ENCODE measurements at places on chromosomes 5 and 9.

DNA sequence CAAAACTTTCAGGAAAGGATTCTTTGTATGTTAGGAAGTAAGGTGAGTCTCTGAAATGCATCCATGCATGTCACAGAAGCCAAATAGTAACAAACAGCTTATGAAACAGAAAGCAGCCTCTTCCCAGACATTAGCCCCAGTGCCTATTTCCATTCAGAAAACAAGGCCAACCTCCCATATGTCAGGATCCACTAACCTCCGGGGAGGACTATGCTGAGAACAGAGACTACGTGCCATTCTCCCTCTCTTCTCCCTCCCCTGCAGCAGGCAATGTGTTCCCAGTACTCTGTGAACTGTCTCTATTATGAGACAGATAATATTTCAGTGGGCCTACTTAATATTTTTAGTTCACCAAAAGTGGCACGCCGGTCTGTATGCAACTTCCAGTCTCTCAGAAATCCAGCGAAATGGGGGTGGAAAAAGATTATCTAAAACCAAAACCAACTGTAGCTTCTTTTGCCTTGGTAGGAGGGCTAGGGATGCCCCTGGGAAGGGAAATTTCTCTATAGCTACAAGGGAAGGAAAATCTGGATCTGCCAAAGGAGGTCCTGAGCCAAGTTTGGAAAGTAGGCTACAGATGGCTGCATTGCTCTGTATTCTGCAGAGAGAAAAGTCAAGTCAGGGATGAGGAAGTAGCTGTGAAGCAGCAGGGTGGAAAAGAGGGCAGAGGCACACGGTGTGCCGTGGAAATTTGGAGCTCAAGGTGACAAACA lies 42.0 kb downstream of the VLDLR start:
- no peak for DNase-seq

DNA sequence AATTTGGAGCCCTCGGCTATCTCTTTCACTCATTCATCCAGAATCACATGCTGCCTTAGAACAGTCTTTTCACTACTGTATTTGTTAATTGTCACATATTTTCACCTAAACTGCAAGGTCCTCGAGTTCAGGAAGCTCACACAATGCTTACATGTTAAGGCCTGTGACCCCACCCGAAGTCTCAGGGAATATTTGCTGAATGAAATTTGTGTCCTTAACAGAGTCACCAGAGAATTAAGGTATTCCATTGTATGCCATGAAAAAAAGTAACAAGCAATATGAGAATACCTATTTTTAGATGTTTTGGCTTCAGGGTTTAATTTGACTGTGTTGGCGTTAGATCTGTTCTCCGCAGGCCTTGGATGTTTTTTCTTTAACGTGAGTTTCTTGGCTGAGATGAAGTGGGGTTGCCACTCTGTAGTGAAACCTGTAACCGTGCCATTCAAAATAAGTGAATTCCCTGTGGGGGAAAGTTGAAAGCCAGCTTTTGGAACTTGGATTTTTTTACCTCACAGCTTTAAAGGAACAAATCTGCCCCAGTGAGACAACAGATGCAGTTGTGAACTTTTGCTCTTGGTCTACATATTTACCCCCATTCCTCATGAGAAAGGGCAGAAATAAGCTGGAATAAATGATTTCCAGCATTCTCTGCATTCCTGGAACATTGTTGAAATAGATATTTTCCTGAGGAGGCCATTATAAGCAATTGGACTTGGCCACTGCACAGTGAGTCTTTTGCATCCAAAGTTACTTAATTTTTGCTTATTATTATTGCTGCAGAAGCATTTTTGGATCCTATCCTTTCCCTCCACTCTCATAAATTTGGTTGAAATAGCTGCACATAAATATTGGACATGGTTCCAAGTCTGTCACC lies 35.9 kb upstream of the FBP1 start:
- DNase-seq, result no peak

GRCh38 chr5:150595466-150596031 lies 44.9 kb upstream of the SYNPO start:
- no peak for DNase-seq

DNA sequence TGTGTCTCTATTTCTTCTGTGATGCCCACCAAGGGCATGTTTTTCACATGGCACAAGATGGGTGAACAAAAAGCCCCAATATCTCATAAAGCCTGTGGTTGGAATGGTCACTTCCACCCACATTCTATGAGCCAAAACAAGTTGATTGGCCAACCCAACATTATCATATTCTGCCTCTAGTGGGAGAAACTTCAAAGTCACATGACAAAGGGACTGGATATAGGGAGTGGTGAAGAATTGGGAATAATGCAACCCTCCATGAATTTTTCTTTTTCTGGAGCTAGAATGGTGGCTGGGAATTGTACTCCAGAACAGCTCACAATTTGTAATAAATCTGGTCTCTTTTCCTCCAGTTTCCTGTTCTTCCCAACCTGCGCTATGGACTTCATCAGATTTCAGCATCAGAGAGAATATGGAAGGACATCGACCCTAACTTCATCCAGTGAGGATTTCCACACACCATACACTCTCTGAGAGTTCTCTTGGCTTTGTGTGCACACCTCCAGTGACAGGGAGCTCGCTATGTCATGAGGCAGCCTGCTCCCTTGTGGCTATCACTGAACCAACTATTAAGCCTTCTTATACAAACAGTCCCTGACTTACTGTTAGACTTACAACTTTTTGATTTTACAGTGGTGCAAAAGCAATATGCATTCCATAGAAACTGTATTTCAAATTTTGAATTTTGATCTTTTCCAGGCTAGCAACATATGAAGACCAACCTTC lies 12.0 kb upstream of the B4GALT1 start:
- no peak for DNase-seq

- DNase-seq, result no peak
Observed at GRCh38 chr5:95760273-95761191, 29.4 kb downstream of the RHOBTB3 start.

GRCh38 chr5:103847060-103847459 lies 284.5 kb upstream of the NUDT12 start:
- DNase-seq, result no peak

DNA sequence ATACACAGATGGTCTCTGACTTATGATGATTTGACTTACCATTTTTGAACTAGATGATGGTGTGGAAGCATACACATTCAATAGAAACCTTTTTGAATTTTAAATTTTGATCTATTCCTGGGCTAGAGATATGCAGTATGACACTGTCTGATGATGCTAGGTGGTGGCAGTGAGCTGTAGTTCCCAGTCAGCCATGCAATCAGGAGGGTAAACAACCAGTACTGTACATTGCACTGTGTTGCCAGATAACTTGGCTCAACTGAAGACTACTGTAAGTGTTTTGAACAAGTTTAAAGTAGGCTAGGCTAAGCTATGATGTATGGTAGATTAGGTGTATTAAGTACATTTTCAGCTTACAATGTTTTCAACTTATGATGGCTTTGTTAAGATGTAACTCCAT lies 859.1 kb upstream of the ARRDC3 start:
- no peak for DNase-seq

DNA sequence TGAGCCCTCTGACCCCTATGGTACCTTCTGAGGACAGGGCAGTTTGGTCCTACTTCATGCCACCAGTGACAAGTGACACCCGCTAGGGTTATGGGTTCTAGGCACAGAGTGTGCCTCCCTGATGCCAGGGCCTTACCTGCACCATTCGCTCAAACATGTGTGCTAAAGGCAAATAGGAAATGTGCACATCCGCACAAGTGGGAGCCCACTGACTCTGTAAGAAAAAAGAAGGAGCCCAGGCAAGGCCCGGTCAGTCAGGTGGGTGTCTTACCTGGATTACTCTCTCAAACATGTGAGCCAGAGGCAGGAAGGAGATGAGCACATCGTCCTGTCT lies 29.1 kb upstream of the MEIKIN start:
- no peak for DNase-seq

GRCh38 chr5:147819261-147819770 lies 12.2 kb downstream of the SPINK1 start:
- no peak for DNase-seq

DNA sequence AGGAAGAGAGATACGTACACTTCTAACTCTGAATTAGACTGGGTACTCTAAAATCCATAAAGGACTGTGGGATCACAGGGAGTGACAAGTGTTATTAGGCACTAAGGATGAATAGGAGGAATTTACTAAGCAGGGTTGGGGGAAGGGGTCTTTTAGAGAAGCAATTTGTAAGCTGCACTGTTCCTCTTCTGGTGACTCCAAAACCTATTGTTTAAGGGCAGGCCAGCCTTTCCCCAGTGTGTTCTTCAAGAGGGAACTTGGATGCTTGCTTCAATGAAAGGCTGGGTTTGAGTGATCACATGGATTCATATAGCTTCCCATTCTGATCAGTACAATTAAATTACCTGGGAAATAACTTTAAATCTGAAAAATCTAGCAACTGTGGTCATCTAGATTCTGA lies 71.8 kb downstream of the STX17 start:
- no peak for DNase-seq

DNA sequence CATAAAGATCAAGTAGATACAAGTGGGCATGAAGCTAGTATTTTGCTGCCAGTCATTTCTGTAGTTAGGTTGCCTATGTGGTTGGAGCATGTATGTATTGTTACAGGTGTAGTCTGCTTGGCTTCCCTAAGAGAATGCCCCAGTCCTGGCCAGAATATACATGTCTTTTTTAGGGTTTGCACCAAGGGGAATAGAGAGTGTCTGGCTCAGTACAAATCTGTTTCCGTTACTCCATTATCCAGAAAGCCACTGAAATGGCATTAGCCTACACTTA lies 23.2 kb downstream of the TGFBR1 start:
- DNase-seq, result no peak

GRCh38 chr5:91978221-91978882 lies 595.2 kb upstream of the ARRDC3 start:
- no peak for DNase-seq

DNA sequence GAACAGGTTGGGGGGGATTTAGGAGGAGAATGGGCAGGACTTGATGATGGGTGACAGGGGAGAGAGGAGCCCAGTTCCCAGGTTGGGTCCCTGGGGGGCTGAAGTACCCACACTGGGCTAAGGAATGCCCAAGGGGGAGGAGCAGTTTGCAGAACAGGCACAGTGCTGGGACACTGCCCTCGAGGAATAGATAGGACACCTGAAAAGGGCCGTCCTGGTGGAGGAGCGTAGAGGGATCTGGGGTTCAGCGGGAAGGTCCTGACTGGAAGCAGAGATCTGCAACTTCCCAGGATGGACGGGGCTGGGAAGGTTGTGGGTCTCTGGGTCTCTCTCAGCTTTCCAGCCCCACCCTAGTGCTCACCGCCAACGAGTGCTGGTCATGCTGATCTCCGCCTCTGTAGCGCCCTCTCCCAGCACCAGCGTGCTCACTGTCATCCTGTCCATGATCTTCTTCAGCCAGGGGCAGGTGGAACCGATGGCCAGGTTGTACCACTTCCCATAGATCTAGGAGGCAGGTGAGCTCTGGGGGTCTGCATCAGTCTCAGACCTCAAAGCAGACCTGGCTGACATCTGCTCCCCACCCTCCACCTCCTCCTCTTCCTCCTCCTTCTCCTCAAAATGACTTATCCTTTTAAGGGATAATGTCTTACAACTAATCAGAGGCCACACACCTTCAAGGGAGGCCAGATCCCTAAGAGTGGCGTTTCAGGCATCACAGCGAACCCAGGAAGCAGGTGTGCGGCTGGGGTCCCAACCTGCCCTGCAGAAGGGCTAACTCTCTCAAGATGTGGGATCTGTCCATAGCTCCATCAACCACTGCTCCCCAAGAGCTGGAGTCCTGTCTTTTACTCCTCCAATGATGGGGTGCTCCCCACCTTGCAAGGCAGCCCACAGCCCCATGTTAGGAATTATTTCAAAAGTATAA lies 1.6 kb downstream of the AMBP start:
- DNase-seq, result no peak
